CMK (cell line): ENCODE measurements at places on chromosomes 7 and 10.

GRCh38 chr7:133190650-133191049, 62.2 kb upstream of the EXOC4 start:
- DNase-seq = no peak

DNA sequence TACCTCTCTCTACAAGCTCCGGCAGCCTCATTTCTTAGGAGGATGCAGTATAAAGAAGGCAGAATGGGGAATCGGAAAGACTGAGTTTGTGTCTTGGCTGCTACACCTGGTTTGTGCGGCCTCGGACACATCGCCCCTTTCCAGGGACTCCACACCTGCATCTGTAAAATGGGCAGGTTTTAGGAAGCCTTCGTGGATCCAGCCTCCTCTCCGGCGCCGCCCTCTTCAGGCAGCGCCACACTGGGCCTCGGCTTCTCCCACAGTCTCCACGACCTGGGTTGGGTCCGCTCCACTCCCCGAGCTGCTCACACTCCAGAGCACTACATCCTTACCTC, 341 bp downstream of the GOT1 start:
- DNase-seq = no peak

- no peak for DNase-seq
Observed at GRCh38 chr7:129989466-129989865, 36.7 kb upstream of the UBE2H start.

- no peak for DNase-seq
Observed at GRCh38 chr7:156473476-156474240, 166.9 kb upstream of the RNF32 start.

GRCh38 chr7:55536619-55537457, 35.5 kb downstream of the VOPP1 start:
- no peak for DNase-seq

DNA sequence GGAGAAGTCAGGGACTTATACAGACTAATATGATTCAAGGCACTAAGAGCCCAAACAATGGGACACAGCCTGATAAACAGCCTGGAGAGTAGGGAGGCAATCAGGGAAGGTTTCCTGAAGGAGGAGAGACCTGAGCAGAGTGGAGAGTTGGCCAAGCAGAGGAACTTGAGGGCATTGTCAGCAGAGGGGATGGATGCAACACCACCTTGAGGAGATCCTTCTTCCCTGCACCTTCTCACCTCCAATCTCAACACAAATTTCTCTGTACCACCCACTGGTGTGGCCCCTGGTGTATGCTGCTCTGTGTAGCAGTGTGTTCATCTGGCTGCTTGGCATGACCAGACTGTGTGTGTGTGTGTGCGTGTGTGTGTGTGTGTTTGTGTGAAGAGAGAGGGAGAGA, 146.2 kb downstream of the WDR11 start:
- no peak for DNase-seq

DNA sequence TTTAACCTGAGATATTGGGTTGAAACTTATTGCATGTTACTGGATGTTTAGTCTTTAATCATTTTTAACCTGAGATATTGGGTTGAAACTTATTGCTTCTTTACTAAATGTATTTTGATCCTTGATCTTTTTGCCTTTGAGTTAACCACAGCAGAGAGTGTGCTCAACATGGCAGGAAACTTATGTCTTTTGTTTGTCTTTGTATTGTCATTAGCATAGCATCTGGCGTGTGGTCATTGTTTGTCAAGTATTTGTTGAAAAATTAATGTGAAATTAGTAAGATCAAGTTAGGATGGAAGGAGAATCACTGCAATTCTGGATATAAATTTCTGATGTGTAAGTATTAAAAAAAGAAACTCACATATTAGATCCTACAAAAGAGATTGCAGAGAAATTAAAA, 8.2 kb downstream of the MRC1 start:
- no peak for DNase-seq

DNA sequence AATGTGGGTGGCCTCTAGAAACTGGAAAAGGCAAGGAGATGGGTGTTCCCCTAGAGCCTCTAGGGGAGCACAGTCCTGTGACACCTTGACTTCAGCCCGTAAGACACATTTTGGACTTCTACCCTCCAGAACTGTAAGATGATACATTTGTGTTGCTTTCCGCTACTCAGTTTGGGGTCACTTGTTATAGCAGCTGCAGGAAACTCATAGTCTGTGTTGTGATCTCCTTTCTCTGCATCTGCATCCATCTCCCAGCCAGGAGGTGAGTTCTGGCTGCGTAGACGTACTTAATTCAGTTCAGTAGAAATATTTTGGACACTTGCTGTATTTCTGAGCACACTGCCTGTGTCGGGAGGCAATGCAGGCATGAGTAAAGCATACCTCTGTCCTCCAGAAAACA, 29.3 kb upstream of the DMBT1 start:
- no peak for DNase-seq

GRCh38 chr10:44927352-44927751, 16.2 kb downstream of the TMEM72 start:
- no peak for DNase-seq

DNA sequence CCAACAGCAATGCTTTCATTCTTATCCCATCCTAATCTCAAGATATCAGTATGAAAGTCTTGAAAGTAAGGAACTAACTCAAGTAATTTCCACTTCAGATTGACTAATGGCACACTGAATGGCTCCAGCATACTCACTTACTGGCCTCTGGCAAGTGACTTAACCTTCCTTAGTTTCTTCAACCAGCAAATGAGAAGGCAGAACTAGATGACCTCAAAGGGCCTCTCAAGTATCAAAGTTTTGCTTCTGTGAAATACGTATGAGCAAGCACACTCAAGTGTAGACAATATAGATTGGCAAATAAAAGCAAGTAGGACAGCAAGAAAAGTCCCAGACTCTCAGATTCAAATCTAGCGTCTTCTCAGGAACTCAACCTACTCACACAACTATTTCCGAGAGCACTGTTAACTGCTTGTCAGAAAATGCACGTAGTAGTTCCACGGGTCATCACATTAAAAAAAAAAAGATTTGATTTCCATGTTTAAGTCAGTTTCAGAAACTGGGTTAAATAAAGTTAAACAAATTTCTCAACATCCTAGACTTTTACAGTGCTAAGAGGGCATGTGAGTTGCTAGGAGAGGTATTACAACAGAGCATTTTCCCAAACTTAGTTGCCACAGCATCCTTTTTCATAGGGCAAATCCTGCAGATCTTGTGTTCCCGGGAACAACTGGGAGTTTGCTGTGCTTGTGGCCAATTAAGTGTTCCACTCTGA, 276.9 kb upstream of the KLF14 start:
- no peak for DNase-seq

- DNase-seq = no peak
Observed at GRCh38 chr7:154746571-154747360, 256.2 kb downstream of the PAXIP1 start.

DNA sequence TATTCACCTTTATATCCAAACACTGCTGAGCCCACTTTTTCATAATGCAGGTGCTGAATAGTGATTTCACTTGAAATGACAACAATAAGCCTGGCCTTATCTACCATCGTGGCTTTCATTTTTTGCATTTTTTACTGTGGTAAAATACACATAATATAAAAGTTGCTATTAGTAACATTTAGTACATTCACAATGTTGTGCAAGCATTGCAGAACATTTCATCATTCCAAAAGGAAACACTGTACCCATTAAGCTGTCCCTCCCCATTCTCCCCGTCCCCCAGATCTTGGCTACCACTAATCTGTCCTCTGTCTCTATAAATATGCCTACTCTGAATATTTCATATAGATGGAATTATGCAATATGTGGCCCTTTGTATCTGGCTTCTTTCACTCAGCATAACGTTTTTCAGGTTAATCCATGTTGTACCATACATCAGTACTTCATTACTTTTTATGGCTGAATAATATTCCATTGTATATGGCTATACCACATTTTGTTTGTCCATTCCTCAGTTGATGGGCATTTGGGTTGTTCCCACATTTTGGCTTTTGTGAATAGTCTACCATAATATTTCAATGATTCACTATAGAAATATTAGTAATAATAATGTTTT, 68.5 kb upstream of the ARID5B start:
- no peak for DNase-seq

DNA sequence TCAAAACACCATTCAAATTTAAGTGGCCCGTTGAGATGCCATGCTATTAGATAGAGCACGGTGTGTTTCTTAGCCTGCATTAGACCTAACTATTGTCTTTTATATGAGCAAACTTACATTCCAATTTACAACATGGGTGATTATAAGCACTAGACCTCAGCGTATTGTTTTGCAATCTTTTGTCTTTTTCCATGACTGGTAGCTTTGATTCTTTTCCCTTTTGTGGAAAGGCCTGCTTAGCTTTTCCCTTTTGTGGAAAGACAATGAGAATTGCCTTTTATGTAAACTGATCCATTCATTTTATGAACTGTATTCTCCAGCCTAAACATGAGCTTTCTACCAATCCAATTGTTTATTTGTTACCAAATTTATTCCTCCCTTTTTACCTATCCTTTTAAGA, 823.1 kb downstream of the CCSER2 start:
- no peak for DNase-seq

- no peak for DNase-seq
Observed at GRCh38 chr7:139669106-139670061, 108.4 kb downstream of the HIPK2 start.

- DNase-seq = no peak
Observed at GRCh38 chr7:46145412-46145811, 224.3 kb upstream of the IGFBP3 start.

- no peak for DNase-seq
Observed at GRCh38 chr7:20542594-20542993, 72.9 kb upstream of the ABCB5 start.

GRCh38 chr7:117193564-117193963, 129.3 kb downstream of the WNT2 start:
- DNase-seq = no peak

DNA sequence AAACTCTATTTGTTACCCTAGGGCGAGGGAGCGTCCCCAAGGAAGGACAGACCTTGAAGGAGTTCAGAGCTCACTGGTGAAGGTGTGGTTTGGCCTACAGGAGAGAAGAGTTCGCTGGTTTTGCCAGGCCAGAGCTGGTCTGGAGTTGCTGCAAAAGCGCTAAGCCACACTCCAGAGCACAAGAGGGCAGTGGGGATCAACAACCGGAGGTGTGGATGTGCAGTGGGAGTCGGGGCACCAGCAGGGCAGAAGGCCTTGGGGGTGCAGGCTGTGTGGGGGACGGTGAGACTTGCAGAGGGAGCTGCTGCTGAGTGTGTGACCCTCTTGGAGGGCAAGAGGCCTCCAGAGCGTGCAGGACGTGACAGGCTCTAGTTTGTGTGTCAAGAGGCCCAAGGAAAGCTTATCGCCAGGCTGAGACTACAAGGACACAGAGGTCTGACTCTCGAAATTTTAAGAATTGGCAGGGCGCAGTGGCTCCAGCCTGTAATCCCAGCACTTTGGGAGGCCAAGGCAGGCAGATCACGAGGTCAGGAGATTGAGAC, 14.3 kb upstream of the CUL1 start:
- DNase-seq = no peak

DNA sequence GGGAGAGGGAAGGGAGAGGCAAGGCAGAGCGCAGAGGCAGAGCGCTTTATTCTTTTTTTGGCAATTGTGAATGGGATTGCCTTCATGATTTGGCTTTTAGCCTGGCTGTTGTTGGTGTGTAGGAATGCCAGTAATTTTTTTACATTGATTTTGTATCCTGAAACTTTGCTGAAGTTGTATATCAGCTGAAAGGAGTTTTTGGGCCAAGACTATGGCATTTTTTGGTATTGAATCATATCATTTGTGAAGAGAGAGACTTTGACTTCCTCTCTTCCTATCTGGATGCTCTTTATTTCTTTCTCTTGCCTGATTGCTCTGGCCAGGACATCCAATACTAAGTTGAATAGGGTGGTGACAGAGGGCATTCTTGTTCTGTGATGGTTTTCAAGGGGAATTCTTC, 291.3 kb downstream of the REEP3 start:
- DNase-seq = no peak

DNA sequence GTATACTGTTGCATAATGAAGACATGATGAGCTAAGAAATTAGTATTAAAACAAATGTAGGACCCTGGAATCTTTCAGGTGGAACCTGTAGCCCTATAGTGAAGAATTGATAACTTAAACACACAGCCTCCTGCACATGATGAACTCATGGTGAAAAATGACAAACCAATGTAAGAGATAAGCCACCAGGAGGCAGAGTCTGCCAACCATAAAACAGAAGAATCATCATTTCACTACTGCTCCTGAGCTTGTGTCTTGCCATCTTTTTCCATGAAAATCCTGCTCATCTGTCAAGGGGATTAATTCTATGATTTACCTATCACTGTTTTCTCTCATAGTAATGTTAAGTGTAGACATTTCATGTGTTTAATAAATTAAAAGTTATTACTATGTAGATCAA, 363.9 kb downstream of the MALRD1 start:
- no peak for DNase-seq

DNA sequence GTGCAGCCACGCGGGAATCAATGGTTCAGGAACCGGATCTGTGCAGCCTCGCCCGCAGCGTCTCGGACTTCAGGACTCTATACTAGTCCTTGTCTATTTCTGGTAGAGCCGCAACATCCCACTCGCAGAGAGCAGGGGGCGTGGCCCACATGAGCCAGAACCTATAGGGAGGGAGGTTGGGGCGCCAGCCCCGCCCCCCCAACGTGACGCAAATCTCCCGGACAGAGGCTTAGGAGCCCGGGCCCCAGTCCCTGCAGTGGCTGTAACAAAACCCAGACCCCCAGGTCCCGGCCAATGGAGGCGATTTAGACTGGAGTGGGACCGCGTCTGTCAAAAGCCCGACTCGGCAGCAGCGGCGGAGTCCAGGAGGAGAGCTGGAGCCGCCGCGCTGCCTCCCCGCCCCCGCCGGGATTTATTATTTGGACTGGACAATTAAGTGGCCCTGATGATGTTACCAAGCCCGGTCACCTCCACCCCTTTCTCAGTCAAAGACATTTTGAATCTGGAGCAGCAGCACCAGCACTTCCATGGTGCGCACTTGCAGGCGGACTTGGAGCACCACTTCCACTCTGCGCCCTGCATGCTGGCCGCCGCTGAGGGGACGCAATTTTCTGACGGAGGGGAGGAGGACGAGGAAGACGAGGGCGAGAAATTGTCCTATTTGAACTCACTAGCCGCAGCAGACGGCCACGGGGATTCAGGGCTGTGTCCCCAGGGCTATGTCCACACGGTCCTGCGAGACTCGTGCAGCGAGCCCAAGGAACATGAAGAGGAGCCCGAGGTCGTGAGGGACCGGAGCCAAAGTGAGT, at the start of gene NKX2-3:
TSS of gene NKX2-3 (plus strand) at position 256 of the 809 bp plus-strand sequence. CDS start at position 446, 190 bp downstream.
- DNase-seq = no peak

- peak; percentile 8 for DNase-seq
Observed at GRCh38 chr7:120792091-120792860, 65.7 kb downstream of the TSPAN12 start.

DNA sequence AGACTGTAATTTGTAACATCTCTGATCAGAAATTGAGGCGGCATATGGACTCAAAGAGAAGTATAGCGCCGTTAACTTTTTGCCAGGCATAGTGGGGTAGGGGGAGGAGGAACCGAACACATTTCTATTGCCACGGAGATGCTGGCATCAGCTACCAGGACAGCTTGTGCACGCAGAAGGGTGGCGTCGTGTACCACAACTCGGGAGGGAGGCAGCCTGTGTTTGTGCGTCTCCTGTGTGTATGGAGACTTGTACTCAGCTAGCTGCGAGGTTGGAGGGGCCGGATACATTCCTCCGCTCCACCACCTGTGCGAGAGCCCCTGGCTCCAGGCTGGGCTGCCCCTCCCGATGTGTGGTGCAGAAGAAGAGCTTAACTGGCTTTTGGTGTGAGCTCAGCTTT, 634.8 kb downstream of the TYW1 start:
- no peak for DNase-seq
